ENCODE measurements at places on chromosomes 1 and 21.
A peak's percentile ranks its signal among the peaks of the same experiment; 100 is the strongest.

DNA sequence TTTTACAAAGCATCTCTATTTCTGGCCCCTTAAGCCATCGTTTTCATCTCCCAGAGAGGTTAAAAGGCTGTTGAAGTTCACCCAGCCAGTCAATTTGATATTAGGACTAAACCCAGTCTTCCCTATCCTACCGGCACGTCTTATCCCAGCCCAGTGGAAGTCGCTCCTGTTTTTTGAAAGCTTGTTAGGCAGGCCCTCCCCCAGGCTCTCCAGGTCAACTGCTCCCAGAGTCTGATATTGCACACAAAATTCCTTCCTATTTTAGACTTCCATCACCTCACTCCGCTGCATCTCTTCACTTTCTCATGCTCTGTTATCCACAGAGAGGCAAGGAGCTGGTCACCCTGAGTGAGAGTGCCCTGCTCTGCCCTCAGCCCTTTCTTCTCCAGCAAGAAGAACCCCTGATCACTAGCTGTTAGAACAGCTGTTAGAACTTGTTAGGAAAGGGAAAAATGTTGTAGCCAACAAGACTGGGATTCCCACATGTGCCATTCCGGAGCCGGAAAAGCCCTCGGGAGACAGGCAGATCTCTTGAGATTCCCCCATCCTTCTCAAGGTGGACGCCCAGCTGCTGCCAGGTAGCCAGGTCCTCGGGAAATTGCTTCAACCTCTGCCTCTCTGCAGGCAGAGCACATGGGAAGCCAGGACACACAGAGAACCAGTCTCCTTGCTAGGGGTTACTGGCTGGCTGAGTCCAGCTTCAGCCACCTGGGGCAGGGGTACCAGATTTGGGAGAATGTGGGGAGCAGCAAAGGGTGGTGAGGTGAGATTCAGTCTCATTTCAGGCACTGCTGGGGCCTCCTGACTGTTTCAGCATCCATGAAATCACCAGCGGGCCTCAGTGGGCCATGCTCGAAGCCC lies 25.7 kb downstream of the PLXNA2 start:
- no peak for DNase-seq

DNA sequence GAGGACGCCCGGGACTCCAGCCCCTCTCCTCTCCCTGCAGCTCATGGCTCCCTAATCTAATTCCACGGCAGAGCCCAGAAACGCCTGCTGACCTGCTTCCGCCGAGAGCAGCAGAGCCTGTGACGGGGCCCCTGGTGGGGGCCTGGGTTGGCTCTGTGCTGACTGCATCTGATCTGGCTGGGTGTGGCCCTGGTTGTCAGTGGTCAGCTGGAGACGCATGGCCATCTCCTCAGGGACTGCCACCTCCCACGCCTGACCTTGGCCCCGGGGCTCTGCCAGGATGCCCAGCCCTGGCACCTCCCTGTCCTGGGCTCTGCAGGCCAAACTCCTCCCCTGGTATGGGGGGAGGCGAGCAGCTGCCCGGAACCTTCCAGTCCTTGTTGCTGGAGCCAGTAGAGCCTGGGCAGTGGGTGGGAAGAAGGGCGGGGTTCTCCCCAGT lies 1.1 kb upstream of the PLCH2 start:
- DNase-seq = no peak

DNA sequence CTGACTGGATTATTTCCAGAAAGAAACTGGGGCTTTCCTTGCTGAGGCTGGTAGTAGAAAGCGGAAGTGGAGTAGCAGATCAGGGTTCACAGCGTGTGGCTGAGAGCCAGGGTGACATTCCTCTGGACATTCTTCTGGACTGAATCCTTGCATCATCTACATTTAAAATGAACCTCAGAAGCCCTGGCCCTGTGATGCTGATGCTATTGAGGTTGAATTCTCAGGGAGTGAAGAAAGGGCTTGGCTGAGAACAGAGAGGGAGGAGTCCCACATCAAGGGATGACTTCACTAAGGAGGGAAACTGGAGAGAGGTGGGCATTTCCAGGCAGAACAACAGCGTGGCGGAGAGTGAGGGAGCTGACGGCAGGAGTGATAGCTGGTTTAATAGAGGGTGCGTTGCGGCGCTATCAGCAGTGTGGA lies 102.3 kb upstream of the LMO4 start:
- DNase-seq = peak; percentile 98

DNA sequence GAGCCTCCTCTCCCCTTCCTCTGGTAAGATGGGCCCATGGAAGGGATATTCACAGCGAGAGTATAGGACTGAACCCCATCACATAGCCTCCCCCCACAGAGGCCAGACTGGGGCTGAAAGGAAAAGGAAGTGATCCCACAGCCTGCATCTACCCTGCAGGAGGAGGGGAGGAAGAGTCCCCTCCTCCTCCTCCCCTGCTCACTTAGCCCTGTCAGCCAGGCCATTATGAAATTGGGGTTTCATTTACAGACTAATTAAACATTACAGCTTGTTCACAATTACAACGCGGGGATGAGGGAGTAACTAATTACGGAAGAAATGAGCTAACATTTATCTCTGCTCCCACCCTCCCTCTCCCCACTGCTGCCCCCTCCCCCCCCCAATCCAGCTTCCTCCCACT lies 25.4 kb downstream of the DMAP1 start:
- no peak for DNase-seq

DNA sequence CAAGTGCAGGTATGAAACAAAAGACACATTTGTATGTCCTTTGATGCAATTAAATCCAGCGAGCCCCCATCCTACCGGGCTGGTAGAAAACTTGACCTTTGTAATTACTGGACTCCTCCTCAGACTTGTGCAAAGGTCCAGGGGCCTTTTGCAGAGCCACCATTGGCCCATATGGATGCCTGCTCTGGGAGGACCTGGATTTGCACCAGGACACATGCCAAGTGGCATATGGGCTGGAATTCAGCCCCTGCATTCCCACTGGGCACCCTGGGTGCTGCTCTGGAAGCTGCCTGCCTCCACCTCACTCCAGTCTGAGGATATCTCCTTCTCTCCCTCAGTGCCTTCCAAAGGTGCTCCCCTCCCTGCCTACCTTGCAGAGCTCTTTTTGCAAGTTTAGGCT lies 36.0 kb downstream of the LACTBL1 start:
- DNase-seq = no peak

DNA sequence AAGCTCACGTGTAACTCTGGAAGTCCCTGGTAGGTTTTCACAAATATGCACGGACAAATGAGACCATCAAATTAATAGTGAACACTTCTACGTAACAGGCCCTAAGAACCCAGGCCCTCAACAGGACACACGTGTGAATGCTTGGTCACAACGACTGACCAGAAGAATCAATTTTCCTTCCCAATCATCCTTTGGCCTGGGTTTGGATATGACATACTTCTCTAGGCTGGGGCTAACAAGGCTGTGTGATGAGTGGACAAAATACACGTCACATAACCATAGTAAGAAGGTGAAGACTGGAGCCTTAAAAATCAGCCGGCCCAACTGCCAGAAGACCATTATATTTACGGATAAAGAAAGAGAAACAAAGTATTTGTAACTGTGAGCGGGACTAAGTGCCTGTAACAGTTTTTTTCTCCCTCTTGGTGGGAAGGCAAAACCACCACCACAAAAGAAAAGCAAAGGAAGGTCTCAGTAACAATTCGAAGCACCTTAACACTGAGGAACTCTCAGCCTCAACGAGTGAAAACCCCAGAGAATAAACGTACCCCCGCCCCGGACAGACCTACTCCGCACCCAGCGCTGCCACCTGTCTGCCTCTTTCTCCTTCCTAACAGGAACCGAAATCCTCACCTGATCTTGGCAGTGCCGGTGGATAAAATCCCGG lies 450 bp downstream of the SDE2 start:
- peak; percentile 34 for DNase-seq

DNA sequence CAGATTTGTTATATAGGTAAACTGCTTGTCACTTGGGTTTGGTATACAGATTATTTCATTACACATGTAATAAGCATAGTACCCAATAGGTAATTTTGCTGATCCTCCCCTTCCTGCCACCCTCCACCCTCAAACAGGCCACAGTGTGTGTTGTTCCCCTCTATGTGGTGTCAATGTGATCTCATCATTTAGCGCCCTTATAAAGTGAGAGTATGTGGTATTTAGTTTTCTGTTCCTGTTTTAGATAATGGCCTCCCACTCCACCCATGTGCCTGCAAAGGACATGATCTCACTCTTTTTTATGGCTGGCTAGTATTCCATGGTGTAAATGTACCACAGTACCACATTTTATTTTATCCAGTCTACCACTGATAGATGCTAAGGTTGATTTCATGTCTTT lies 522.1 kb upstream of the LRRC7 start:
- DNase-seq = no peak

DNA sequence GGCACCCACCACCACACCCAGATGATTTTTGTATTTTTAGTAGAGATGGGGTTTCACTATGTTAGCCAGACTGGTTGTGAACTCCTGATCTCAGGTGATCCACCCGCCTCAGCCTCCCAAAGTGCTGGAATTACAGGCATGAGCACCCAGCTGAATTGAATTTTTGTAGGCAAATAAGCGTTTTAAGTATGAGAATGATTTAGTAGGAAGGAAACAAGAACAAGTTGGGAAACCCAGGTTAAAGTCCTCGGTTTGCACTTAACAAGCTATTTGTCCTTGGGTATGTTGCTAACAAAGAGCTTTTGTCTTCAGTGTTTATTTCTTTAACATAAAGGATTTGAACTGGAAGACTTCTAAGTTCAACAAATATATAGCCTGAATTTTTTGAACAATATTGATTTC lies 23.9 kb downstream of the BTF3L4 start:
- DNase-seq = no peak

- no peak for DNase-seq
These were observed 14.4 kb downstream of the SDCCAG8 start for GRCh38 chr1:243270097-243270864.
